ENCODE measurements at places on chromosomes 5 and 9. TPM values are rescaled to one million over a fixed set of nuclear protein-coding genes. Genes with fewer than 3 reads are reported as not detected.

The HMMR gene
- 30.7 TPM for total RNA-seq

The NEUROG1 gene
- not detected for total RNA-seq

The SHOC1 gene
- total RNA-seq = not detected

The AGTPBP1 gene
- 27.6 TPM for total RNA-seq

The MARCOL gene
- total RNA-seq = not detected

The SPATA6L gene
- 0.32 TPM for total RNA-seq

The SLC46A2 gene
- total RNA-seq = not detected

The GARIN3 gene
- total RNA-seq = not detected

The CDC25C gene
- total RNA-seq = 7.5 TPM

The PGM5 gene
- total RNA-seq = not detected

The SMIM33 gene
- 0.54 TPM for total RNA-seq

The PCDHGB2 gene
- total RNA-seq = 1.0 TPM

The GLRA1 gene
- not detected for total RNA-seq

Measured in T-helper 1 cell treated with Interleukin-12 subunit alpha and Interleukin-12 subunit beta and Interleukin-4 antibody, amounts not matched to agents 30 ng/mL and 1 ng/mL, for 36 hours (primary cell).